ENCODE measurements at places on chromosomes 6 and 20. TPM values are rescaled to one million over a fixed set of nuclear protein-coding genes. Genes with fewer than 3 reads are reported as not detected.
A peak's percentile ranks its signal among the peaks of the same experiment; 100 is the strongest.

DNA sequence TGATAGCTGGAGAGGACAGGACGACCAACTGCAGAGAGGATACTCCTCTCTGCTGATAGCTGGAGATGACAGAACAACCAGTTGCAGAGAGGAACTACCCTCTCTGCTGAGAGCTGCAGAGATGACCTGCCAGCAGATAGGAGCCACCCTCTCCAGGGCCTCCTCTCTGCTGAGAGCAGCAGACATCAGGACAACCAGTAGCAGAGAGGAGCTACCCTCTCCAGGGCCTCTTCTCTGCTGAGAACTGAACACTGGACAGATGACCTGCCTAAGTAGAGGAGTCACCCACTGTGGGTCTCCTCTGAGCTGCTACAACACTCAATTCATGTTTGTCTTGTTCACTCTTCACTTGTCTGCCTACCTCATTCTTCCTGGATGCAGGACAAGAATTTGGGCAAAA lies 27.3 kb upstream of the ZBTB24 start:
- ATAC-seq = no peak

- ATAC-seq = no peak
Observed at GRCh38 chr6:42845327-42845694, 34.1 kb upstream of the RPL7L1 start.

- no peak for ATAC-seq
Observed at GRCh38 chr6:799769-800168, 106.8 kb upstream of the EXOC2 start.

DNA sequence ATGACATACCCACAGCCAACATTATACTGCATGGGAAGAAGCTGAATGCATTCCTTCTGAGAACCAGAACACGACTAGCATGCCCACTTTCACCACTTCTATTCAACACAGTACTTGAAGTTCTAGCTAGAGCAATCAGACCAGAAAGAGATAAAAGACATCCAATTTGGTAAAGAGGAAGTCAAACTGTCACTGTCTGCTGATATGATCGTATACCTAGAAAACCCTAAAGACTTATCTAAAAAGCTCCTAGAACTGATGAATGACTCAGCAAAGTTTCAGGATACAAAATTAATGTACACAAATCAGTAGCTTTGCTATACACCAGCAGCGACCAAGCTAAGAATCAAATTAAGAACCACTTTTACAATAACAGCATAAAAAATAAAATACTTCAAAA lies 60.5 kb downstream of the EYS start:
- ATAC-seq = no peak

DNA sequence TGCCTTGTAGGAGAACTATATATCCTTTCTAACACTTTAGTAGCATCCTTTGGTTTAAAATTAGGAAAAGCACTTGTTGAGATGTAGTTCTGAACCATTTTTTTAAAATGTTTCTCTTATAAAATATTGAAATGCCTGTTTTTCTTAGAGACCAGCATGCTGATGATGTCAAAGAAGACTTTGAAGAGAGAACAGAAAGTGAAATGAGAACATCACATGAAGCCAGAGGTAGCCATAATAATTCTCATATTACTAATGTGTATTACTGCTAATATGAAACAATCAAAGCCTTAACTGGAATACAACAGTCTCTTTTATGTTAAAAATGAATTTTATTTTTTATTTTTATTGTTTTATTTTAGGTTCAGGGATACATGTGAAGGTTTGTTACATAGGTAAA lies 102.0 kb downstream of the SAMD3 start:
- no peak for ATAC-seq

- peak; percentile 33 for ATAC-seq
Observed at GRCh38 chr6:137291441-137291840, 72.3 kb upstream of the IFNGR1 start.

GRCh38 chr6:82832811-82833210 lies 232.8 kb downstream of the UBE3D start:
- peak; percentile 89 for ATAC-seq

DNA sequence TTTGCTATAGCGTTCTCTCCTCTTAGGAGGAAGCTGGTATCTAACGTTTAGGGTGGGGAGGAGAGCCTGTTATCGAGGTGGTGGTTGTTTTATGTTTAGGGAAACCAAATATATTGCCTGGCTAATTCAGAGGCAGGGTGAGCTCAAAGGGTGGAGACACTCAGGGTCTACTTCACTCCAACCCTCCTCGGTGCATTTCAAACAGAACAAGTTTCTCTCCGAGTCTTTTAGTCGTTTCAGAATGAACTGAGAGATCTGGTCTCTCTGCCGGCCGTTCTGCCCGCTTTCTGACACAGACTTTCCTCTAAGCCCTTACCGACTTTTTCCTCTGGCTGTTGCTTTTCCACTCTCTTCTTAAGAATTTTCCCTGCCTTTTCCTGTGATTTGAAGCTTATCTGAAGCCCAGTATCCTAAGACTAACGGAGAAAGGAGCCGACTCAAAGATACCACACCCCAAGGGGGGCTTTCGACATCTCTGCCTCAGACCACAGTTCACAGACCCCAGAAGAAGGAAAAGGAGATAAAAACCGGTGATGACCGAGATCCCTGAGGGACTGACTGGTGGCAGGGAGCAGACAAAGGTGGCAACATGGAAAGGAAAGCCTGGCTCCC lies 865 bp downstream of the STK38 start:
- no peak for ATAC-seq

- no peak for ATAC-seq
Observed at GRCh38 chr6:157488058-157488457, 107.1 kb downstream of the ZDHHC14 start.

- no peak for ATAC-seq
Observed at GRCh38 chr6:95288251-95288650, 289.1 kb upstream of the MANEA start.

DNA sequence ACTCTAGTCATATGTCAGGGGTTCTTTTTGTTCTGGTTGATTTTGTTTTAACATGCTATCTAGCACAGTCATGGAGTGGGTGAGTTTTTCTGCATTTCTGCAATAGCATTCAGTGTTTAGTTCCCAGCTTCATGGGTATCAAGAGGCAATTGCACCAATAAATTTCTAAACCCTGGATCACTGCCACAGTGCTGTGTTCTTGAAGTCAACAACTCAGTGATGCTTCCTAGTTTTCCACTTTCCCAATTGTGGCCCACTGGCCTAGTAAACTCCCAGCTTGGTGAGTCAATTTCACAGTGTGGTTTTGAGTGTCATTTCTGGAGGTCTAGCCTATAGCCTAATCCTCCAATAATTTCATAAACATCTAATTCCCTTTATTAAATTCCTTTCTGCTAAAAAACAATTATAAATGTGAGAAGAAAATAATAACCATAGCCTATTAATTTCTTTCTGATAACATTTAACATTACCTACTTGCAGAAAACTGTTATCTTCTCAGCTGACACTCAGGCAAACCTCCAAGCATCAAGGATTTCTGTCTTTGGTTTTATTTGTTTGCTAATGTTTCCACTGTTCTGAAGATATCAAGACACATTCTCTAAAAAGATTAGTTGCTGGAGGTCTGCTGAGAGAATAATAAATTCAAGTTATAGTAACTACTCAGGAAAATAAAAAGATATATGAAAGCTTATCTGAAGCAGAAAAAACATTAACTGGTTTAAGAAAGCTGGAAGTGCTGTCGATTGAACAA lies 89.9 kb downstream of the PDE7B start:
- ATAC-seq = no peak

- no peak for ATAC-seq
Observed at GRCh38 chr6:28920281-28920680, 3.5 kb downstream of the TRIM27 start.

DNA sequence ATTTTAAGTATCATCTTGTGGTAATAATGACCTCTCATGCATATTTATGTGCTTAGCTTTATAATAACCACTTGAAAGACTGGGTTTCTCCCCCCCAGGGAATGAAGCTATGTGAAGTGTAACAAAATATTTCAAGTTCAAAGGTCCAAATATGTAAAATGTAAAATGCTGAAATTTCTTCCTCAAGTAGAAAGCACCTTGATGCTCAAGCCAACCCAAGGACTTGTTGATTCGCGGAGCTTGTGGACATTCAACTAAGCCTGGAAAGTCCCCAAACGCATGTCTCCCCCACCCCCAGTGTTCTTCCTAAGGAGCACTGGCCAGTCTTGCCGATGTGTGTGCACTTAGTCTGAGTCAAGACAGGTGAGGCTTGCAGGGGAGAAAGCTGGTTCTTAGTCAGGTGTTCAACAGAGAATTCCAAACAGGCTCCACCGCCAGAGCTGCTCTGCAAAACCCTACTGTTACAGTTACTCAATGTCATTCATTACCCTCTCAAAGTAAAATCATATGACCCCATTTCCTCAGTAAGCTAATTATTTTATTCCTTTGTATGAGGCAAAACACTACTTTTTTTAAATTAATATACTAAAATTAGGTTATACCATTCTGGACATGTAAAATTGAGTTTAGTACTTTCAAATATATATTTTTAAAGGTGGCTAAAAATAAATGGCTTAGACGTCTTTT lies 46.9 kb upstream of the QKI start:
- no peak for ATAC-seq

- no peak for ATAC-seq
Observed at GRCh38 chr6:5316951-5317350, 55.6 kb downstream of the FARS2 start.

DNA sequence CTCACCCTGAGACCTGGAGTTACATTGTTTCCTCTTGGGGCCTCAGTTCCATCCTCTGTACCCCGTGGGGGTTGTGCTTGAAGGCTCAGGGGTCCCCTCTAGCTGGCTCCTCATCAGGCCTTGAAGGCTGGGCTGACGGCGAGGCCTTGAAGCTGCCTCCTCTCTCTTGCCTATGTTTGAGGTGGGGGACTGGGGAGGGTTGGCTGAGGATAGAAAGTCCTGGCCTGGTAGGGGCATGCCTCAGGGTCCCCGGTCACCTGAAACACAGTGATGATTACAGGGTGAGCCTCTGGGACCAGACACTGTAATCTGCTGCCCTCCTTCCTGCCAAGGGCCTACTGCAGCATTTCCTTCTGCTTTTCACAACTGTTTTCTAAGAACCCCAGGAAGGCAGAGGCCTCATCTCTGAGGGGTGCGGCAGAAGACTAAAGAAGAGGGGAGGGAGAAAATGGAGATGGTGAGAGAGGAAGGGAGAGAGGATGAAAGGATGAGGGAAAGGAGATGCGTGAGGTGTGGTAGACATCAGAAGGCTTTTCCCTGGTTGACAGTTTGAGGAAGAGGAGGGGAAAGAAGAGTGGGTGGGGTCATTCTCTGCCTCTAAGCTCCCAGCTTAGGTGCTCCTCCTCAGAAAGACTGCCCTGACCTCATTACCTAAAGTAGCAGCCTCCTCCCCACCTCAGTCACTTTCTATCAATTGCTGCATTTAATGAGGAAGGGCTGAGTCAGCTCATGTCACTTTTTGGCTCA lies 29.7 kb downstream of the VEGFA start:
- ATAC-seq = peak; percentile 72

GRCh38 chr6:776528-776931 lies 83.6 kb upstream of the EXOC2 start:
- no peak for ATAC-seq

- ATAC-seq = peak; percentile 82
Observed at GRCh38 chr20:47546184-47547033, 44.7 kb downstream of the NCOA3 start.

GRCh38 chr20:58618351-58619076 lies 32.6 kb upstream of the STX16 start:
- ATAC-seq = peak; percentile 42

GRCh38 chr20:41327178-41327577 lies 9.6 kb upstream of the ZHX3 start:
- no peak for ATAC-seq

FHL5 gene
- 1.8 TPM for total RNA-seq

CAGE1 gene
- 0.28 TPM for total RNA-seq

SNTA1 gene
- 4.7 TPM for total RNA-seq

PDYN gene
- total RNA-seq = not detected

NUDT3 gene
- total RNA-seq = 18.7 TPM

AVP gene
- total RNA-seq = not detected

Measured in esophagus mucosa (tissue), 1 donor.